ENCODE measurements at places on chromosomes 11 and 22. TPM values are rescaled to one million over a fixed set of nuclear protein-coding genes. Genes with fewer than 3 reads are reported as not detected.

Gene CNIH2
- total RNA-seq: 12.2 TPM

Gene SLC15A3
- total RNA-seq: 66.3 TPM

Gene BACE1
- total RNA-seq: 32.6 TPM

Gene TKFC
- 23.9 TPM for total RNA-seq

Gene FAM227A
- 3.4 TPM for total RNA-seq

Gene POTEH
- total RNA-seq: not detected

Gene EXPH5
- 7.9 TPM for total RNA-seq

Gene MUC5AC
- total RNA-seq: not detected

Gene FAM180B
- not detected for total RNA-seq

Gene DDTL
- 0.75 TPM for total RNA-seq

Gene GAB4
- total RNA-seq: not detected

Gene RTCB
- total RNA-seq: 93.1 TPM

Gene PYGM
- total RNA-seq: 1.0 TPM

Gene MEI1
- total RNA-seq: 0.19 TPM

Gene OR4C11
- total RNA-seq: not detected

Gene SCUBE2
- total RNA-seq: 1.6 TPM

Gene CD3D
- total RNA-seq: 0.61 TPM

Gene TSPAN32
- not detected for total RNA-seq

Gene HSCB
- 10.4 TPM for total RNA-seq

Gene NDUFV1
- total RNA-seq: 117 TPM

- peak; percentile 37 for DNase-seq
Observed at GRCh38 chr11:78310500-78310909, 107.1 kb downstream of the GAB2 start.

GRCh38 chr22:24323233-24323632, 52.6 kb downstream of the SPECC1L start:
- no peak for DNase-seq

DNA sequence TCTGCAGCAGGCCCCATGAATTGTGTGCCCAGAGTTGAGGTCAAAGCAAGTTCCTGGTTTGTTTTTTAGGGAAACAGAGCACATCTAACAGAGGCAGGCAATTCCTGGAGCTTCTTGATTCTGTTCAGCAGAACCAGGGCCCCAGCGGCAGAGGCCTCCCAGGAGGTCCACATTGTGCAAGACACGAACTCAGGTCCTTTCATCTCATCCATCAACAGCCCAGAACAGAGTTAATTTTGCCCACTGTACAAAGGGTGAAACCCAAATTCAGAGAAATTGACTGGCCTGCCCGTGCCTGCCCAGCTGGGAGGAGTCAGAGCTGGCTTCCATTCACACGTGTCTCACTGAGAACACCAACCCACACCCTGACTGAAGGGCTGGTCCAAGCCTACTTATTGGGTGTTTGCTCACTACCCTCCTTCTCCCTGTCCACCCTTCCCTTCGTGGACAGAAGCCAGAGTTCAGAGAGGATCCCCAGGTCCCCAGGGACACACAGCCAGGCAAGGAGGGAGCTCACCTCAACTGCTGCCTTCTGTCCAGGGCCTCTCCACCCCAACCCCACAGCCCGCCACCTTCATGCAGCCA, 607.1 kb downstream of the TBC1D22A start:
- no peak for DNase-seq

- no peak for DNase-seq
Observed at GRCh38 chr11:64267207-64267945, 16.0 kb downstream of the PLCB3 start.

GRCh38 chr22:46055911-46056545, 79.1 kb upstream of the WNT7B start:
- peak; percentile 48 for DNase-seq

- no peak for DNase-seq
Observed at GRCh38 chr22:36447632-36448031, 33.8 kb downstream of the TXN2 start.

DNA sequence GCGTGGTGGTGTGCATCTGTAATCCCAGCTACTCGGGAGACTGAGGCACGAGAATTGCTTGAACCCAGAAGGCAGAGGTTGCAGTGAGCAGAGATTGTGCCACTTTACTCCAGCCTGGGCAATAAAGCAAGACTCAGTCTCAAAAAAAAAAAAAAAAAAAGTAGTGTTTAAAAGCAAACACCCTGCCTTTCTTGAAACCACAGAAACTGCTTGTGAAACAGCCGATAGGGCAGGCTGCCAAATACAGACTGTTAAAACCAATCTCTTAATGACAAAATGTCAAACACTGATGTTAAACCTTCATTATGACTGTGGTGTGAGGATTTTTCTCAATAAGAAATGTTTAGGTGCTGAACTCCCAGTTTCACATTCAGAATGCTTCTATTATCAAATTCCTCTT, 27.3 kb downstream of the MARK2 start:
- peak; percentile 59 for DNase-seq

GRCh38 chr22:42769574-42770447, 49.1 kb upstream of the A4GALT start:
- peak; percentile 89 for DNase-seq

- no peak for DNase-seq
Observed at GRCh38 chr22:23259916-23260644, 79.8 kb downstream of the BCR start.

GRCh38 chr11:28833670-28834069, 725.5 kb downstream of the METTL15 start:
- peak; percentile 99 for DNase-seq

- no peak for DNase-seq
Observed at GRCh38 chr11:74773476-74773875, 24.8 kb downstream of the RNF169 start.

DNA sequence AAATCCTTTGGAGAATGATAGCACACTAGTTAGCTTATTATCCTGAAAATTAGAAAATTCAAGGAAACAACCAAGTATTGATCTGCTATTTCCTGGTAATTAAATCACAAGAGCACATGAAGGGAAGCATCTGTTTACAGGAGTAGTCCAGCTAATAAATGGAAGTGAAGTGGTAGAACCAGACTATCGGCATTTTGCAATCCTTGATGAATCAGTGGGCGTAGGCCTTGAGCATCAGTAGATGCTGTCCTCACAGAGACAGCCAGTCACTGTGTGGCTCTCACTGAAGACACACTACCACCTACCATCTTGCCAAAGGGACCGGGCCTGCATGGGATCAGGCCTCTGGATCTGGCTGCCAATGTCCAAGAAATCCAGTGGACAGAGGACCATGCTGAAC, 69.8 kb downstream of the FBLN1 start:
- no peak for DNase-seq

- DNase-seq: peak; percentile 38
Observed at GRCh38 chr11:107183953-107184352, 165.7 kb upstream of the GUCY1A2 start.

DNA sequence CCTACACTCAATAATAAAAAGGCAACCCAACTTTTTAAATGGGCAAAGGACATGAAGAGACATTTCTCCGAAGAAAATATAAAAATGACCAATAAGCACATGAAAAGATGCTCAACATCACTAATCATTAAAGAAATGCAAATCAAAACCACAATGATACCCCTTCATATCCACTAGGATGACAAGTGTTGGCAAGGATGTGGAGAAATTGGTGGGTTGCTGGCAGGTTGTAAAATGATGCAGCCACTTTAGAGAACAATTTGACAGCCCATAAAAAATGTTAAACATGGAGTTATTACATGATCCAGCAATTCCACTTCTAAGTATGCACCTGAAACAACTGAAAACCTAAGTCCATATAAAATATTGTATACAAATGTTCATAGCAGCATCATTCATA, 73.2 kb upstream of the LMO2 start:
- DNase-seq: no peak

DNA sequence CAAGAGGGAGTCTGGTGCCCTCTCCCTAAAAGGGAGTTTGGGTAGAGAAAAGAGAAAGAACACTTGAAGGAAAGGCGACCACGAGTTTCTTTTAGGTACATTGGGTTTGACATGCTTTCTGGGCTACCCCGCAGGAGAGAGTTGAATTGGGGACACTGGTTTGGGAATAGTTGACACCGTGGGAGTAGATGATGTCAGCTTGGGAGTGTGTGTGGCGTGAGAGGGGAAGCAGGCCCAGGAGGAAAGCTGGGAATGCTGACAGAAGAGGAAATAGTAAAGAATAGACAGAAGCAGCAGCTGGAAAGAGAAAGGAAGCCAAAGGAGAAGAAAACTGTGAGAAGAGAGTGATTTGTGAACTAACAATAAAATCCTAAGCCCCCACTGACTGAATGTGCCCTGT, 442.9 kb downstream of the DYNC2H1 start:
- no peak for DNase-seq

- no peak for DNase-seq
Observed at GRCh38 chr22:38793317-38793716, 626 bp downstream of the DNAL4 start.

- DNase-seq: no peak
Observed at GRCh38 chr11:18492888-18493287, 33.9 kb downstream of the TSG101 start.

DNA sequence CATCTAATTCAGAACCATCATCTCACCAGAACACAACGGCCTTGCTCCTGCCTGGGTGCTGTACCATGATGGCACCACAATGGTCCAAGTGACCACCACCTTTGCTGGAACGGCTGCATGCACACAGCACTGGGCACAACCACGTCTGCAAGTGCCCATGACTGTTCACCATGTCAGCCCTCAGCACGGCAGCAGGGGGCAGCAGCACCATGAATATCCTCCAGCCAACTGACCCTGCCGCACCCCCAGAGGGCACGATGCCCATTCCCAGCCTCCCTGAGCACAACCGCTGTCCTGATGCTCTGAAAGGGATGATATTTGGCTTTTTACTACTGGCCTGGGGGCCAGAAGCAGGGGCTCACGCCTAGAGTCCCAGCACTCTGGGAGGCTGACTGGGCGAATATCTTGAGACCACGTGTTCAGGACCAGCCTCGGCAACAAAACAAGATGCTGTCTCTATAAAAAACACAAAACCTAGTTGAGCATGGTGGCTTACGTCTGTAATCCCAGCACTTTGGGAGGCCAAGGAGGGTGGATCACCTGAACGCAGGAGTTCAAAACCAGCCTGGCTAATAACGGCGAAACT, 25.7 kb downstream of the DRD4 start:
- peak; percentile 15 for DNase-seq

DNA sequence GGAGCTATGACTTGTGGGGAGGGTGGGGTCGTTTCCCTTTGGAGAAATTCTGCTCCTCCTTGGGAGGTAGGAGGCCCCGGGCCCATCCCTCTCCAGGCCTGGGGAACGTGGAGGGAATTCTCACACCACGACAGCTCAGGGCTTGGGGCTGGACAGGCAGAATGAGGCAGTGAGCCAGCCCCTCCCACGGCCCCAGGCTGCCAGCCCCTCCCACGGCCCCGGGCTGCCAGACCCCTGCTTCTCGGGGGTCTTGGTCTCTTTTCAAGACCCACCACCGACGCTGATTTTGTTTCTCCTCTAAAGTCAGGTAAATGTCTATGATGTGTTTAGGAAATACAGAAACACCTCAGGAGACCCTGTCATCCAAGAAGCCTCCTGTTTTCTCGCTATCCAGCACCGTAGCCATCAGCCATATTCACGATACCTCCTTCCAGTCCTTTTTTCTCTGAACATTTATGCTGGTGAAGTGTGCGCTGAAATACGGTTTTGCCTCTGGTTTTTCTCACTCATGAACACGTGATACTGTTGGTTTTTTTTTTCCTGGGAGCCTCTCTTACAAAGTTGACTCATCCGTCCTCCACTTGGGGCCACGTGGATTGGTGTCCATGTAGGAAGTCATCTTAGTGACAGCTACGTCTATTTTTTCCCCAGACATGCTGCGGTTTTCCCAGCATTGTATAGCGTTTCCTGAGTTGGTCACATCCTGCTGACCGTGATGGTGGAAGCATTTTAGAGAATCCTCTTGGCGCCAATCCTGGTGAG, 1219.6 kb downstream of the BRD1 start:
- DNase-seq: peak; percentile 3

DNA sequence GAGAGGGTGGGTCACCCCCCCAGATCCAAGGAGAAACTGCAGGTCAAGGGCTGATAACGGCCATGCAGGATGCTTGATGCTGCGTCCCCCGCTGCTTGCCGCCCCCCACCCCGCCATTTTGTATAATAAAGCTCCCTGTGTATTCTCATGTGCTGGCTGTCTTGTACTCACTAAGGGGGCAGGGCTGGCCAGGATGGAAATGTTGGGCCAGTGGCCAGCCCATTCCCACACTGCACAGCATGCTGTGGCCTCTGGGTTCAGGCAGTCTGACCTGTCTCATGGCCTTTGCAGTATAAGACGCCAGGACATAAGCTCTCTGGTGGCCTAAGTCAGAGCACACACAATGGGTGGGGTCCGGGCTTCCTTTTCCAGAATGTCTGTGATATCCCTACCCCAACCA, 421 bp upstream of the PRR33 start:
- DNase-seq: no peak

- no peak for DNase-seq
Observed at GRCh38 chr11:132977241-132977640, 555.1 kb downstream of the OPCML start.

DNA sequence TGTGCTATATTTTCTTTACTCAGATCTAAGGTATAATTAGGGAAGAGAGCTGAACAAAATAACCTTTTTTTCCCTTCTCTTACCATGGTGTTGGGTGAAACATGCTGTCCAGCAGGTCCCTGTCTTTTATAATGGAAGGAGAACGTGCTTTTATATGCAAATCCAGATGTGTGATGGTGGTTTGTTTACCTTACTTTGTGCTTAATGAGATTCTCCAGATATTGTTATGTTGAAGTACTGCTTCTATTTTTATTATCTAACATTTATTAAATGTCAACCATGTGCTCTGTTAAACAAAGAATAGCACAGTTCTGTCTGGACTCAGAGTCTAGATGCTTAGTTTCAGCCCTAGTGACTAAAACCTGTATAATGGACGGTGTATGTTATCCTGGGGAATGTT, 10.1 kb upstream of the GRIK4 start:
- no peak for DNase-seq

DNA sequence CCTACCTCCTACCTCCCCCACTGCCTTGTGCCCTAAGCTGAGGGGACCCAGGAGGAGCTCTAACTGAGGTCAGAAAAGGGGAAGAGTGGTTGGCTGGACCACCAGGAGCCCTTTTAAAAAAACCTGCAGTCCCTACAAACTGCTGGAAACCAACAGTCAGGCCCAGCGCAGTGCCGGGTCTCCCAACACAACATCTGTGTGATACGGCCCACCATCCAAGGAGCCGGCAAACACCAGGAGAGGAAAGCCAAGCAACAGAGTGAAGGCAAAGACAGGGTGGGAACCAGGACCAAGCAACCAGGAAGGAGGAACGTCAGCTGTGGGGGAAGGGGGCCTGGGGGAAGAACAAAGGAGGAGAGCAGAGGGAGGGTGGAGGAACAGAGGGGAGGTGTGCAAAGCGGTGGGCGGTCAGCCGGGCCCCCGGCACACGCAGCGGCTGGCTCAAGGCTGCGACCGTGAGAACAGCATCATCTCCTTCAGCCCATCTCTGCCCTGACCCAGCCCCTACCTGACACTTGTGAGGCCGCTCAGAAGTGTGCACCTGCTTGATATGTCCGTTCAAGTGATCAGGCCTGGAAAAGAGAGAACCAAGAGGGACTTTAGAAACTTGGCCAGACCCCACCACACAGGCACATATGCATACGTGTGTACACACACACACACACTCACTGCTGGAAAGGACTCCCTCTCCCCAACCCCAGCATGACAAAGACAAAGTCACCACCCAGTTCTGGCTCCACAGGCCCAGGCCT, 3.6 kb downstream of the PATZ1 start:
- no peak for DNase-seq
